ENCODE measurements at places on chromosomes 12 and 14.

DNA sequence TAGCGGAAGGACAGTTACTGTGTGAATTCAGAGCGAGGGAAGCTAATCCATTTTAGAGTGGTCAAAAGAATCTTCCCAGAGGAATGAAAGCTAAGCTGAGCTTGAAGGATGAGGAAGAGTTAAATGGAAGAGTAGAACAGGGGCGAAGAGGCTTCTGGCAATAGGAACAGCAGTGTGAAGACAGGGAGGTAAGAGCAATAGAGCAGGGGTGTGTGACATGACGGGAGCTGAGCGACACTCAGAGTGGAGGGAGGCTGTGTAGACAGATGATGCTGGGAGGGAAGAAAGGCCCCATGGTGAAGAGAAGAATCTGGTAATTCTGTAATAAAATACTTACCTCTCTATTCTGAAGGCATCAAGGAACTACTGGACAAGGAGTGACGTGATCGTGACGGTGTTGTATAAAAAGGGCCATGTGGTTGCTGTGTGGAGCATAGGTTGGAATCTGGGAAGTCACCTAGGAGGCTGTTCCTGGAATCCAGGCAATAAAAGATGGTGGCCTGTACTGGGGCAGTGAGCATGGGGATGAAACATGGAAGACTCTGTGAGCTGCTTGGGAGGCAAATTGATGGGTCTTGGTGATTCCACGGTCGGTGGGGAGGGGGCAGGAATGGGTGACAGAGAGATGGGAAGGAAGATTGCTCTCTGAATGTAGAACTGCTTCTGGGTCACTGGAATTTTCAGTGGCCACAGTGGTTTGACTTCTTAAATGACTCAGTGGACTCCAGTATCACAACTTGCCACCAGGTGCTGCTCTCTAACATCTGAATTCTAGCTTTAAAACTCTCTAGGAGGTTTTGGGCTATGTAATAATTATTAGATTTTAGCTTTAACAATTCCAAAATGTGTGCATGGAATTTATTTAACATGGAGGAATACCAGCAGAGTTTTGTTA lies 164.1 kb downstream of the ATP23 start:
- no peak overlapping the region for H3K4me3 ChIP-seq
- no peak overlapping the region for H3K27ac ChIP-seq
- DNase-seq, result no peak
- H3K36me3 ChIP-seq, result no peaks in the 10 kb centered on the region

- H3K36me3 ChIP-seq, result peaks cover 33% of the 10 kb centered on the region
- no peak overlapping the region for H3K27ac ChIP-seq
- DNase-seq, result no peak
- no peaks in the 10 kb centered on the region for H3K27me3 ChIP-seq
- no peak overlapping the region for H3K4me3 ChIP-seq
- no peaks in the 10 kb centered on the region for H3K4me1 ChIP-seq
Observed at GRCh38 chr12:89621521-89621920, 87.1 kb downstream of the ATP2B1 start.

DNA sequence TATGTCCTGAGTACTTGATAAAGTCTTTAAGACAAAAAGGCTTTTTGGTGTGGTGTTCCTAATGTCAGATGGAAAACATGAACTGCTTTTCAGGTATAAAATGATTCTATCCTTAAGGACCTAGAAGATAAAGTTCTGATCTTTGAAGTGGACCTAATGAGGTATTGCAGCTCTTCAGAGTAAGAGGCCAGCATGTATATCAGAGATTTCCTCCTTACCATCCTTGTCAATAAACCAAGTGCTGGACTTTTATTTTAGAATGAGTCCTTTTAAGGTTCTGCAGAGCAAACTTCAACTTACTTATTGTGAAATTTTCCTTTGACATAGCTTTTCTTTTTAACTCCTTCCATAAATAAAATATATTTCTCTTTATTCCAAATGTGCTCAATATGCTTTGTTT lies 50.1 kb downstream of the UNC79 start:
- H3K4me1 ChIP-seq, result no peaks in the 10 kb centered on the region
- no peak for DNase-seq
- H3K4me3 ChIP-seq, result no peak overlapping the region
- H3K27ac ChIP-seq, result no peak overlapping the region
- peaks cover 14% of the 10 kb centered on the region for H3K27me3 ChIP-seq
- H3K36me3 ChIP-seq, result no peaks in the 10 kb centered on the region

DNA sequence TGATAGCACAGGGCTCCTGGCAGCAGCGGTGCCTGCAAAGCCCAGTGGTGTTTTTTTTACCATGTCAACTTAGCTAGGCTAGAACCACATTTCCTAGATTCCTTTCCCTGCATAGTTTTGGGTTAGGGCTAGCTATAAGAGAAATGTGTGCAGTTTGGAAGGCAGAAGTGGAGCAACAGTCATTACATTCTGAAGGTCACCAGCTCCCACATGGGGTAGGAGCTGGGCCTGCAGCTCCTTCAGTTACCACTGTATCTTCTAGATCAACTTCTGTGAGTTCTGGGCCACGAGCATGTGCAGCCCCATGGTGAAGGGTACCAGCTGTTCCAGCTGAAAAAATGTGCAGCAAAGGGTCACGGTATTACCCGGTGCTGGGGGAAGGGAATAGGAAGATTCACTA lies 2.3 kb upstream of the SLC25A3 start:
- peak overlapping the region; percentile 18 for H3K4me3 ChIP-seq
- H3K36me3 ChIP-seq, result no peaks in the 10 kb centered on the region
- peak overlapping the region; percentile 68 for H3K27ac ChIP-seq
- peaks cover 16% of the 10 kb centered on the region for H3K4me1 ChIP-seq
- H3K27me3 ChIP-seq, result no peaks in the 10 kb centered on the region
- no peak for DNase-seq

- DNase-seq, result no peak
- no peaks in the 10 kb centered on the region for H3K36me3 ChIP-seq
- H3K27ac ChIP-seq, result no peak overlapping the region
- H3K4me1 ChIP-seq, result peaks cover 33% of the 10 kb centered on the region
Observed at GRCh38 chr14:61573748-61574513, 121.4 kb upstream of the HIF1A start.

DNA sequence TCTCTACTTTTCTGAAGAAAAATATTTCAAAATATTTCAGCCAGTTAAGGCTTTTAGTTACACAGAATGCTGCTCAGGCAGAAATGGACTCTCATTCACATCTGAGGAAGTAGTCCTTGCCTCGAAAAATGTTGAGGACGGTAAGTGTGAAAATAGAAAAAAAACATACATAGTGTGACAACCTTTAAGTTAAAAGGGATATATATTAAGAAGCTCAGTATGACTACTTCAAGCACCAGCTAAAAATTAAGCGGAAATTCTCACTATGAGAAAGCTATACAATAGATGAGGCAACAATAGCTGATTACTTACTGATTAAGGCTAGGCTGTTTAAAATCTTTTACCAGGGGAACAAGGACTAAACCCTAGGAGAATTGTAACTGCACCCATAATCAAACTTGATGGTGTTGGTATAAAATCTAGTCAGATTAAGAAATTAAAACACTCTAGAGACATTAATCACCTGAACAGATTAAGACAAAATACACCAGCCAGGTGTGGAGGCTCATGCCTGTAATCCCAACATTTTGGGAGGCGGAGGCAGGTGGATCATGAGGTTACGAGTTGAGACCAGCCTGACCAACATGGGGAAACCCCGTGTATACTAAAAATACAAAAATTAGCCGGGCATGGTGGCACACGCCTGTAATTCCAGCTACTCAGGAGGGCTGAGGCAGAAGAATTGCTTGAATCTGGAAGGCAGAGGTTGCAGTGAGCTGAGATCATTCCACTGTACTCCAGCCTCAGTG lies 53.9 kb downstream of the HNRNPC start:
- H3K4me3 ChIP-seq, result no peak overlapping the region
- peaks cover 12% of the 10 kb centered on the region for H3K4me1 ChIP-seq
- peak overlapping the region; percentile 52 for H3K27ac ChIP-seq
- DNase-seq, result no peak
- H3K36me3 ChIP-seq, result peaks cover 48% of the 10 kb centered on the region
- H3K27me3 ChIP-seq, result no peaks in the 10 kb centered on the region

GRCh38 chr12:644818-645552 lies 18.3 kb downstream of the NINJ2 start:
- no peak for DNase-seq
- H3K4me3 ChIP-seq, result no peak overlapping the region
- no peaks in the 10 kb centered on the region for H3K27me3 ChIP-seq
- no peaks in the 10 kb centered on the region for H3K36me3 ChIP-seq
- peaks cover 28% of the 10 kb centered on the region for H3K4me1 ChIP-seq

DNA sequence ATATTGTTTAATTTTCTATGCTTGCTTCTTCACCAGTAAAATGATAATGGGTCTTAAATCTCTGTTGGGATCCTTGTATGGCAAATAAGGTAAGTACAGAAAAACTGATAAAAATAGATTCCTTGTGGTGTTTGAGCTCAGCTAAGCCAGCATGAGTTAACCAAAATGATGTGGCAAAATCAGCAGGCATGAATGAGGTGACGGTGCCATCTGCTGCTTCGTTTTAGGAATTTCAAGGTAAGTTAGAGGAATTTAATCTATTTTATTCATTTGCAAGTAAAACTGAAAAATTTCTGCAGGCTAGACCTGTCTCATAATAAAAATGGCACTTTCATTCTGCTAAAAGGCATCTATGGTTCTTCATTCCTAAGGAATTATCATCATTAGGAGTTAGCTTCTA lies 10.0 kb upstream of the CLEC7A start:
- no peaks in the 10 kb centered on the region for H3K36me3 ChIP-seq
- H3K4me1 ChIP-seq, result peaks cover 1% of the 10 kb centered on the region
- no peak overlapping the region for H3K4me3 ChIP-seq
- H3K27ac ChIP-seq, result no peak overlapping the region

- no peaks in the 10 kb centered on the region for H3K27me3 ChIP-seq
- no peaks in the 10 kb centered on the region for H3K36me3 ChIP-seq
- H3K4me1 ChIP-seq, result peaks cover 23% of the 10 kb centered on the region
- no peak overlapping the region for H3K27ac ChIP-seq
Observed at GRCh38 chr12:111056618-111057521, 136.5 kb upstream of the MYL2 start.

- no peaks in the 10 kb centered on the region for H3K4me1 ChIP-seq
- H3K36me3 ChIP-seq, result no peaks in the 10 kb centered on the region
- DNase-seq, result no peak
- no peak overlapping the region for H3K27ac ChIP-seq
- H3K4me3 ChIP-seq, result no peak overlapping the region
Observed at GRCh38 chr12:126483145-126484068, 1418.2 kb downstream of the AACS start.

GRCh38 chr14:39755269-39755878 lies 323.1 kb upstream of the FBXO33 start:
- H3K4me1 ChIP-seq, result no peaks in the 10 kb centered on the region
- no peak overlapping the region for H3K4me3 ChIP-seq
- H3K36me3 ChIP-seq, result no peaks in the 10 kb centered on the region
- H3K27ac ChIP-seq, result no peak overlapping the region
- no peaks in the 10 kb centered on the region for H3K27me3 ChIP-seq
- DNase-seq, result no peak

DNA sequence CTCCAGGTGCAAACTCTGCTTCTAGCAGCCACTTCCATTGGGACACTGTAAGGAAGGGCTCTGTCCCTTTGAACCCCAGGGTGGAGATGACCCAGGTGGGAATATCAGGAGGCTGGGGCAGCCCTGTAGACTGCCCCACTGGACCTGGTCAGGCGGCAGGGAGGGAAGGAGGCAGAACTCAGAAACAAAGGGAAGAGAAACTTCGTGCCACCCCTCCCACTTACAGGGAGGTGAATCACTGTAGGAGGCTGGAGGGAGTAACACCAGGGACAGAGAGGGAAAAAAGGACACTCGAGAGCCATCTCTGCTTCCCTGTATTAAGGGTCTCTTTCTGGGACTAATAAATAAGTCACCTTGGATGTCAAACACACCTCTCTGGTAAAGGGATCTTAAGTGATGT lies 37.4 kb downstream of the ISCA2 start:
- no peak for DNase-seq
- no peaks in the 10 kb centered on the region for H3K4me1 ChIP-seq
- H3K36me3 ChIP-seq, result no peaks in the 10 kb centered on the region
- peaks cover 1% of the 10 kb centered on the region for H3K27me3 ChIP-seq
- H3K27ac ChIP-seq, result no peak overlapping the region
- no peak overlapping the region for H3K4me3 ChIP-seq

All from mesothelial cell of epicardium (in vitro differentiated cells).